ENCODE measurements at places on chromosomes 12 and 14.

DNA sequence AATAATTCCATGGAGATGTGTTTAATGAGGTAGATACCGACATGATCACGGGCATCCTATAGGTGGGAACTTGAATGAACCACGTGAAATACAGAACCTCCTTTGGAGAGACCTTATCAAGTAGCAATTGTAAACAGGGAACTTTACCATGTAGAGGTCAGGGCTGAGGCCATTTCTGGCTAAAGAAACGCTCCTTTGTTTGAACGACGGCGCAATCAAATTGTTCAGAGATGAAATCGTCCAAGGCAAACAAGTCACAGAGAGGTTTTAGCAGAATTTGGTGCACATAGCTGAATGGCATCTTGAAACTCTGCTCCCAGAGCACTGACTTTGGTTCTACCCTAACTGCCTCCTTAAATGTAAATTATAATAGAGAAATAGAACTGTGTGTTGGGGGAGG, 9.8 kb downstream of the PRIMA1 start:
- no peak for DNase-seq

- DNase-seq: no peak
Observed at GRCh38 chr14:53010193-53011040, 59.6 kb upstream of the FERMT2 start.

- DNase-seq: no peak
Observed at GRCh38 chr14:25557466-25557865, 507.5 kb upstream of the STXBP6 start.

DNA sequence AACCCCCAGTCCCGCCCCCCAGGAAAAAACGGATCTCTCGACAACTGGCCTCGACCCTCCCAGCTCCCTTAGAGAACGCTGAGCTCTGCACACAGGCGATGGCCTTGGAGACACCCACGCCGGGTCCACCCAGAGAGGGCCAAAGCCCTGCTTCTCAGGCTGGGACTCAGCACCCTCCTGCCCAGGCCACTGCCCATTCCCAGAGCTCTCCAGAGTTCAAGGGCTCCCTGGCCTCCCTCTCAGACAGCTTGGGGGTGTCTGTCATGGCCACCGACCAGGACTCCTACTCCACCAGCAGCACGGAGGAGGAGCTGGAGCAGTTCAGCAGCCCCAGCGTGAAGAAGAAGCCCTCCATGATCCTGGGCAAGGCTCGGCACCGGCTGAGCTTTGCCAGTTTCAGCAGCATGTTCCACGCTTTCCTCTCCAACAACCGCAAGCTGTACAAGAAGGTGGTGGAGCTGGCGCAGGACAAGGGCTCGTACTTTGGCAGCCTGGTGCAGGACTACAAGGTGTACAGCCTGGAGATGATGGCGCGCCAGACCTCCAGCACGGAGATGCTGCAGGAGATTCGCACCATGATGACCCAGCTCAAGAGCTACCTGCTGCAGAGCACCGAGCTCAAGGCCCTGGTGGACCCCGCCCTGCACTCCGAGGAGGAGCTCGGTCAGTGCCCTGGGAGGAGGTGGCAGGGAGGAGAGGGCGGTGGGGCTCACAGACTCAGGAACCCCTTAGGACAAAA, 95.8 kb downstream of the LGMN start:
- DNase-seq: no peak

DNA sequence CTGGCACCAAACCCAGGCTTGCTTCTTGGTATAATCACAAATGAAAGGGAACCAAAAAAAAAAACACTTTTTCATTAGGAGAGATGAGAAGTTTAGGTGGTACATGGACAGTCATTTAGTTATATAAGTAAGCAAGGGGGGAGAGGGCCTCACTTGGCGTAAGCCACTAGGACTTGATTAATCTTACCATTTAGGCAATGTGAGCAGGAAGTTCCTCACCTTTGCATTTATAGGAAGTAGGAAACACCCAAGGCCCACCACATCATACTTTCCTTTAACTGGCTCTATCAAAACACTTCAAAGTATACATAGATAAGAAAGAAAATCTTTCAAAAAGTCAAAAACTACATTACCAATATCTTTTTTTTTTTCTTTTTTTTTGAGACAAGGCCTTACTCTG, 6.7 kb upstream of the RPS6KA5 start:
- no peak for DNase-seq

GRCh38 chr14:95519699-95520098, 3.2 kb upstream of the SYNE3 start:
- peak; percentile 40 for DNase-seq

DNA sequence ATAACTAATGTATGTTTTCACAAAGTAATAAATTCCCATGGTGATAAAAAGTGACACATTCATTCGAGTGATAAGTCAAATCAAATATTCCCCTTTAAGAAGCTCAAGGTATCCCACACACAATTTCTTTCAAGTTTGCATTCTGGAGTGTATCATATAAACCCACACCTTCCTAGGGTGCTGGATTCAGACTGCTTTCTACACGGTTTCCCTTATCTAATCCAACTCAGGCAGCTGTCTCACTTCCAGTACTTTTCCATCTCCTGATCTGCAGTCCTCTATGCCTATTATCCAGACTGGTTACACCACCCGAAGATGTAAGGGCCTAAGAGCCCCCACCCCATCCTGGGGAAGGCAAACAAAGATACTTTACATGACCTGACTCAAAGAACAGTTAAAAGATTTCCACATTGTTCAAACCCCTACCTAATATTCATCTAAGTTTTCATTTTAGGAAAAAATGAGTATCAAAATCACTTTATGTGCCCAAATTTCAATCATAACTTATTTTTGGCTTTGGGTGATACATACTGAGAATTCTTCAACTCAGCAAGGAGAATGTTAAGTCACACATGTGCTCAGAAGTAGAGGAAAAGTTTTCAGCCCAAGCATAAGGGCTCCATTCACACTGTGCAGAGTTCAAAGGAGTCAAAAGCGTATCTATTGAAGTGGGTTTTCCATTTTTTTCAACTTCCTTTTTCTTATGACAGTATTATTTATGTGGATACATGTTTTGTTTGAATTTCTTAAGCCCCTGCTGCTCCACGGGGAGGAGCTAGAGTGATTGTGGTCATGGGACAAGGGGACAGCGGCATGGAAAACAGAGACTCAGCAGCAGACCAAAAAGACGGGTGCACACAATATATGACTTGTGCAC, 41.8 kb downstream of the CORO1C start:
- DNase-seq: no peak

DNA sequence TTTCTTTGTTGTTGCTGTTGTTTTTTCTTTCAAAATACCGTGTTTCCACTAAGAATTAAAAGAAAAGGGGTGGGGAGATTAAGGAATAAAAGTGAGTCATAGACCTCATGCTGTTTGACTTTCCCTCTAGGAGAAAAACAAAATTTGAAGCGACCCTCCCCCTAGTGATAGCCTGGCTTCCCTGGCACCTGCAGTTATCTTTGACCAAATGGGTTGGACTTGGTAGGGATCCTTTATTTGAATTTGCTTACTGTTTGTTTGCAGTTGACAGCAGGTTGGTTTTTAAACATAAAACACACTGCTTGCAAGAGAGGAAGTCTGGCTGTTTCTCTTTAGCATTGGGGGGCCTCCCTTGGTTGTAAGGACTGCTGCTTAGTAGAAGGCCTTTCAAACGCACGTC, 14.0 kb downstream of the OTX2 start:
- DNase-seq: no peak

GRCh38 chr14:96125536-96125935, 79.1 kb upstream of the BDKRB2 start:
- DNase-seq: no peak

- DNase-seq: no peak
Observed at GRCh38 chr14:99593971-99594841, 9.8 kb downstream of the CCDC85C start.

DNA sequence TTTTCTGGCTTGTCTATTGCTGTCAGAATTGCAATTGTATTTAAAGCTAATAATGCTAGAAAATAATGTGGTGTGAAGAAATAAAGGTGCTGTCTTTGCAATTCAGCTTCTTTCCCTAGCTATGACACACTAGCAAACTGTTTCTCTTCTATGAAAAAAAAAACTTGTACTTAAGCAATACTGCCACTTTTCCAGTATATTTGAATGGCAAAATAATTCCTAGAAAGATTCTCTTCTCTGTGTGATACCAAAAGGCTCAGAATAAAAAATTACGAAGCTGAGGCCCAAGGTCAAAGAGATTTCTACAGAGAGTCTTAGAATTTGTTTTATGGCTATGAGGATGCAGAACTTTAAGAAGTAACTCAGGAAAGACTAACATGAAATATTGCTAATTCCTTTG, 235.5 kb downstream of the ADAMTS20 start:
- no peak for DNase-seq

DNA sequence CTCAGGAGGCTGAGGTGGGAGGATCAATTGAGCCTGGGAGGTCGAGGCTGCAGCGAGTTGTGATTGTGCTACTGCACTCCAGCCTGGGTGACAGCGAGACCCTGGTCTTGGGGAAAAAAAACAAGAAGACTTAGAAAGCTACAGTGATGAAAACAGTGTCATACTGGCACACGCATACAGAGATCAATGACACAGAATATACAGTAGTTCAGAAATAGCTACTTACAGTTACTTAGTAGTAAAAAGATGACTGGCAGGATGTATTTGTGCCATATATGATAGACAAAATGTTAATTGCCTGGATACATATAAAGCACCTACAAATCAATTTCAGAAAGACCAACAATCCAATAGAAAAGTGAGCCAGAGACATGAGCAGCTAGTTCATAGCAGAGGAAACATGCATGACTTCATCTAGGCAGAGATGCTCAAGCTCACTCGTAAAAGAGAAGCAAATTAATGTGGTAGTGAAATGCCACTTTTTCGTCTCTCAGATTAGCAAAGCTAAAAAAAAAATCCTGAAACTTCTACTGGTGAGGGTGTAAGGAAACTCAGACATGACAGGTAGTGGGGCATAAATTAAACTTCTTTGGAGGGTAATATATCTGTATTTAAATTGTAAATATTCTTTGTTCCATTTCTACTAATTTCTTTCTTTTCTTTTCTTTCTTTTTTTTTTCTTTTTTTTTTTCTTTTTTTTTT, 2.5 kb upstream of the ALDH2 start:
- no peak for DNase-seq

DNA sequence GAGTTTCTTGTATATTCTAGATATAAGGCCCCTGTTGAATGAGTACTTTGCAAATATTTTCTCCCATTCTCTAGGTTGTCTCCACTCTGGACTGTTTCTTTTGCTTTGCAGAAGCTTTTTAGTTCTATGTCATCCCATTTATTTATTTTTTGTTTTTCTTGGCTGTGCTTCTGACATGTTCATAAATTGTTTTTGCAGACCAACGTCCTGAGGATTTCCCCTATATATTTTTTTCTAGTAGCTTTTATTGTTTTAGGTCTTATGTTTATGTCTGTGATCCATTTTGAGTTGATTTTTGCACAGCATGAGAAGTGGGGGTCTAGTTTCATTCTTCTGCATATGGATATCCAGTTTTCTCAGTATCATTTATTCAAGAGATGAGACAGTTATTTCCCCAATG, 70.4 kb upstream of the BTG1 start:
- no peak for DNase-seq

DNA sequence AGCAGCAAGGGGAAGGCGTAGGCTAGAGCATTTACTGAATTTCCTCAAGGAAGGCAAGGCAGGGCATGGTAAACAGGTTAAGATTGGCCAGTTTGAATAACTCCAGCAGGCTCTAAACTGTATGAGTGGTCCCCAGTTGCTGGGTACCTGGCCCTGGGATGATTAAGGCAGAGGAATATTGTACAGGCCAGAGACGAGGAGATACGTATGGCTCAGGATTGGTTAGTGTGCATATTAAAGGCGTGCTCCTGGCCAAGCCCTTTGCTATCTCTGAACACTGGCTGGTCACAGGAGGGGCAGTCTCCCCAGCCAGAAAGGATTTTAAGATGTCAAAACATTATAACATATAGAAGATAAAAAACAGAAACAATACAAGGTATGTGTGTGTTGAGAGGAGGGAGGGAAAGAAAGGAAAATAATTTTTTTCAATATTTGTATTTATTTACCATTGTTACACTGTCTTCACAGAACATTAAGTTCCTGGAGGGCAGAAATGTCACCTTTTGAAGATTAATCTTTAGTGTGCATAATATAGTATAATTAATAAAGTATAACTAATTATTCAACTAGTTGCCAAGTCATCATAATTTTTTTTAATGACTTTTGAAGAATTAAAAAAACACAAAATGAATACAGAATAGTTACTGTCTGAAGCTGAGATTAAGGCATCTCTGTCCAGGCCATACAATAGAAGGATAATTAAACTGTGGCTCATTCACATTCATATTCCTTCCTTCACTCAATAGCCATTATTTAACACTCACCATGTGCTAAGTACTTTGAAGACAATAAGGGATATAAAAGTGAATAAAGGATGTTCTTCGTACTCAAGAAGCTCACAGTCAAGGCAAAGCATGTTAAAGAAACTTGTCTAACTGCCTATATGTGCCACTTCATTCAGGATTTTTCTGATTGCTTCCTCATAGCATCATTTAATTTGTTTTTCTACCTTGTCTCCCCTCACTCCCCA, 41.9 kb downstream of the DCP1B start:
- no peak for DNase-seq

DNA sequence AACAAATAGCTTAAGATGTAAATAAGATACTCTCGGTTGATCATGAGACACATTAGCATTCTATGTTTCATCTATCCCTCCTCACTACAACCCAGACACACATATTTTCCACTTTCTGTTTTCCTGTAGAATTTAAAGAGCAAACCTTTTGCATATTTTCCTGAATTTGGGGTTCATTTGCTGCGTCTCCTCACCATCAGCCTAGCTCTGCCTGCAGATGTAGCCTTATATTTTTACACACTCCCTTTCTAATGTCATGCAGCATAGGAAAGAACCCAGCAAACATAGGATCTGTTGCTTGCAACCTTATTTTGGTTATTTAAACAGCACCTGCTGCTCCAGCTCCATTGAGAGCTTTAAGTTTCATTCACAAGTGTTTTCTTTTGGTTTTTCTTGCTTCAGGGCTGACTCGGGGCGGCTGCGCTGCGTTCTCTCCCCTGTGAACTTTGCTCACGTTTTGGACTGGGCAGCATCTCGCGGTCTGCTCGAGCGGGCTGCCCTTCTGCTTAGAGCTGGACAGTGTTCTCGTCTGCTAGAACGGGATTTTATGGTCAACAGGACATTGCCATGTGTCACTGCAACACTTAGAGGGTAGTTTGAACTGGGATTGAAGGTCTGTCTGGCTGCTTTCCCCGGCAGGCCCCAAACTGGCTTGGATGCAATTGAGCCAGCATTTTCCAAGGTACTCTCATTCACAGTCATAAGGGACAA, 57.8 kb upstream of the VRK1 start:
- DNase-seq: no peak
